ENCODE measurements at places on chromosomes 13 and 19.
A peak's percentile ranks its signal among the peaks of the same experiment; 100 is the strongest.

DNA sequence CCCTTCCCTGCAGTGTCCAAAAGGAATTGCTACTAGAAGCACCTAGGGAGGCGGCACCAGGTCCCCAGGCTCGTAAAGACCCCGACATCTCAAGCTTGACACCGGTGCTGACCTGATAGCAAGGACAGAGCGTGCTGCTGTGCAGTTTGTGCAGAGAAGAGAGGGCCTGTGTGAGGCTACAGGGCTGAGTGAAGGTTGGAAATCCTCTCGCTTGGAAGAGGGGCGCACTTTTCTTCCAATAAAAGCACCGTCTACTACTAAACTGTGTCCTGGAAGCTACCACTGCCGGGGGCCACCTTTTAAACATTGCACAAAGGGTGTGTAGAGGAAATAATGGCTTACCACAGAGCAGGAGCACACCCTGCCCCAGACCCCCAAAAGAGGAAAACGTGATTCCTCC is 11.0 kb downstream of the TMEM272 start:
- DNase-seq = no peak

- DNase-seq = no peak
Observed at GRCh38 chr19:55663846-55664536, 9.2 kb downstream of the U2AF2 start.

DNA sequence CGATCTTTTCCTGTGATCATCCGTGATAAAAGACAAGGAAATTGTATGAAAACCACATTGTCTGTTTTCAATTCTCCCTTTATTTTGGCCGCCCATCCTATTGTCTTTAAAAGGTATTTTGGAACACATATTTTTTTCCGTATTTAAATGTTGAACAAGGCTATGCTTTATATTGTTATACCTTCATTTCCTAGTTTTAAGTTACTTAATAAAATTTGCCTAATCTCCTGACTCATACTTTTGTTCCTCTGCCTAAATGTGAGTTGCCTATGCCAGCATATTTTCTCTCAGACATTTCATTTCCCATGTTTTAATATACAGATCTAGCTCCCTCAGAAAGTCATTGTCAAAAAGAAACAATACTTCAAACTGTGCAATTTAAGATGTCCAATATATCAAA is 104.2 kb downstream of the SLITRK6 start:
- DNase-seq = no peak

GRCh38 chr13:29428310-29429181 is 166.9 kb downstream of the SLC7A1 start:
- DNase-seq = no peak

- peak; percentile 46 for DNase-seq
Observed at GRCh38 chr13:45047394-45048310, 58.3 kb downstream of the GPALPP1 start.
